Inflammatory macrophage treated with lipopolysaccharide for 1 hour (primary cell): ENCODE measurements at places on chromosomes 3 and 15.

GRCh38 chr3:186095561-186096081 is 13.3 kb downstream of the ETV5 start:
- DNase-seq = peak; percentile 64

- DNase-seq = no peak
These were observed 31.1 kb upstream of the CCDC174 start for GRCh38 chr3:14620512-14620911.

- peak; percentile 48 for DNase-seq
These were observed 59.3 kb upstream of the ADCY5 start for GRCh38 chr3:123508178-123508577.

GRCh38 chr3:118817748-118818165 is 216.9 kb downstream of the IGSF11 start:
- DNase-seq = peak; percentile 20

DNA sequence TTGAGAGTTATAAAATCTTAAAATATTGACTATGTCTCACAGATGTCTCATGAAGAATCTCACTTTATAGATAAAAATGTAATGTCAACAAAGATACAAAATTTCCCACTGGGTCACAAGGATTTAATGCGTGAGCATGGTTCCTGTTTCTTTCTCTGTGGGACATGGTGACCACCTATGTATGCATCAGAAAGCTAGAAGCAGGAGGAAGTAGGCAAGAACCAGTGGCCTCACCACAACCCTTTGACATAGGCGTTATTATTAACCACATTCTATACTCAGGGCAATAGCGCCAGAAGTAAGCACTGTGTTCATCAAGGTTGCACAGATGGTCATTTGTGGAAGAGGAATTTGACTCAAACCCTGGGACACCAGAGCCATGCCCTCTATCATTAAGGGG is 11.7 kb upstream of the ADAMTS17 start:
- DNase-seq = peak; percentile 43

- peak; percentile 94 for DNase-seq
These were observed 19.4 kb upstream of the PRR20G start for GRCh38 chr3:127307112-127307835.

- peak; percentile 65 for DNase-seq
These were observed 2.5 kb upstream of the FANCD2 start for GRCh38 chr3:10023587-10024310.

GRCh38 chr3:193998123-193998448 is 137.9 kb upstream of the HES1 start:
- no peak for DNase-seq

- DNase-seq = peak; percentile 84
These were observed 10.8 kb upstream of the MFSD1 start for GRCh38 chr3:158790901-158791589.

DNA sequence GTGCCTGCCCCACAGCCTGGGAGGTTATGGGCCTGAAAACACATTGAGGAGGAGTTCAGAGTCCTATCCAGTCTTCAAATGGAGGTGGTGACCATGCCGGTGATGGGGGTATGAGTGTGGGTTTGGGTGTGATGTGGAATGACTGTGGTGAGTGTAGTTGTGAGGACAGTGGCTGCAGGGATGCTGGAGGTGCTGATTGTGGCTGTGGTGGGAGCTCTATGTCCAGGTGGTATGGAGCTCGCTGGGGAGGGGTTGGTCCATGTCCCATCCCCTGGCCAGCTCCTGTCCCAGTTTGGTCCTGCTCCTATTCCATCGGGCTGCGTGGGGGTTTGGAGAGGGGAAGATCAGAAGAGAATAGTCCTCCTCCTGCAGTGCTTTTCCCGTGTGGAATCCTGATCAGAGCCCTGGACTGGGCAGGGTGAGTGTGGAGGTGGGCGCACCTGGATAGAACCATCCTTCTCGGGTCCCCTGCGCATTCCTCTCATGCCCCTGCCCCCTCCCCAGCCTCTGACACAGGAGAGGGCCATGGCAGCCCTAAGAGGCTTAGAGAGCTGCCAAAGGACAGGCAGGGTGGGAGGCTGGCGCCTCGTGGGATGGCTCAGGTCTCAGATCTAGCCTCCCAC is 23.0 kb upstream of the GOLGA6C start:
- no peak for DNase-seq
